Stomach (tissue), 19 donors: ENCODE measurements at places on chromosomes 4 and X. TPM values are rescaled to one million over a fixed set of nuclear protein-coding genes. Genes with fewer than 3 reads are reported as not detected.

DNA sequence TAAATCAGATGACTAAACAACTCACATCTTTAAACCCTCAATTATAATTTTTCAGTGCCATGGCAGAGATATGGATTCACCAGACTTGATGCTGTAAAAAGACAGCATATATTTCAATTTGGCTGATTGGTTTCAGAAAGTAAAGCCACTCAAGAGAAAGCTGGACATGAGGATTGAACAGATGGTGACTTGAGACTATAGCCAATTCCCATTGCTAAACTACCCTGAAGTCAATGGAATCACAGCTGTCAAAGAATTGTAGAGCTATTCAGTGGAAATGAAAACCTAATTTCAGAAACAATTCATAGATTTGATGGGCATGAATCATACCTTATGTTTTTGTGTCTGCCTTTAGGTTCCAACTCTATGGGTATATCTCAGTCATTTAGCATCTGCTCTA lies 510.6 kb upstream of the BOD1L1 start:
- H3K36me3 ChIP-seq, result no peaks in the 10 kb centered on the region
- no peak for DNase-seq
- H3K4me3 ChIP-seq, result no peak overlapping the region
- no peak overlapping the region for H3K27ac ChIP-seq
- H3K4me1 ChIP-seq, result no peaks in the 10 kb centered on the region
- no peaks in the 10 kb centered on the region for H3K27me3 ChIP-seq

GRCh38 chr4:139704915-139705485 lies 39.4 kb downstream of the MGST2 start:
- no peaks in the 10 kb centered on the region for H3K27me3 ChIP-seq
- no peaks in the 10 kb centered on the region for H3K4me1 ChIP-seq
- no peak overlapping the region for H3K4me3 ChIP-seq
- DNase-seq, result no peak
- no peak overlapping the region for H3K27ac ChIP-seq

RAB28 gene
- total RNA-seq, result 27.2 TPM

GRCh38 chr4:73603271-73603710 lies 16.9 kb downstream of the RASSF6 start:
- H3K36me3 ChIP-seq, result no peaks in the 10 kb centered on the region
- H3K27ac ChIP-seq, result peak overlapping the region; percentile 78
- H3K27me3 ChIP-seq, result no peaks in the 10 kb centered on the region
- DNase-seq, result peak; percentile 92
- peaks cover 87% of the 10 kb centered on the region for H3K4me1 ChIP-seq
- no peak overlapping the region for H3K4me3 ChIP-seq

- DNase-seq, result no peak
- H3K36me3 ChIP-seq, result no peaks in the 10 kb centered on the region
- H3K27ac ChIP-seq, result no peak overlapping the region
- H3K27me3 ChIP-seq, result no peaks in the 10 kb centered on the region
Observed at GRCh38 chr4:151783867-151784266, 23.1 kb upstream of the GATB start.

DNA sequence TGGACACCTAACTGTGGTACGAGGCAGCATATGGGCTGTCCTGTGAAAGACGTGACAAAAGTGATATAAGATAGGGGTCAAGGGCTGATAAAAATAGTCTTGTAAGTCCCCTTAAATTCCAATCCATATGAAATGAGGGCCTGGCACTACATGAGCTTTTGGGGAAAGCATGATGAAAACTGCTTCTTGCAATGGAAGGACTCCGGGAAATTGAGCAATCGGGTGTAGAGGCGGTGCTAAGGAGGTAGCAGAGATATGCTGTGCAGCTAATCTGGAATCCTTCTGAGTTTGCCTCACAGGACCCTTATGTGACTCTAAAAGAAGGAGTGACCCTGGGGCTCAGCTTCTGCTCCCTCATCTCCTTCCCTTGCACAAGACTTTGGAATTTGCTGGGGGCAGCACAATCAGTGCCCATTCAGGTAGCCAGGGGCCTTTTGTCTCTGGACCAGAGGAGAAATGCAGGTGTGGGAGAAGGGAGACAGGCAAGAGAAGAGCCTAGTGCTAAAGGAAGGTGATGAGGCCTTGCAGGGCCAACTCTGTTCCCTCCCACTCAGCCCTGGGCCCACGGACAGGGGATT lies 12.8 kb downstream of the CLDN2 start:
- no peaks in the 10 kb centered on the region for H3K4me1 ChIP-seq
- H3K36me3 ChIP-seq, result no peaks in the 10 kb centered on the region
- H3K4me3 ChIP-seq, result no peak overlapping the region
- no peak overlapping the region for H3K27ac ChIP-seq
- no peak for DNase-seq

CT45A10 gene
- total RNA-seq, result not detected

ANOS1 gene
- total RNA-seq, result 1.8 TPM

DNA sequence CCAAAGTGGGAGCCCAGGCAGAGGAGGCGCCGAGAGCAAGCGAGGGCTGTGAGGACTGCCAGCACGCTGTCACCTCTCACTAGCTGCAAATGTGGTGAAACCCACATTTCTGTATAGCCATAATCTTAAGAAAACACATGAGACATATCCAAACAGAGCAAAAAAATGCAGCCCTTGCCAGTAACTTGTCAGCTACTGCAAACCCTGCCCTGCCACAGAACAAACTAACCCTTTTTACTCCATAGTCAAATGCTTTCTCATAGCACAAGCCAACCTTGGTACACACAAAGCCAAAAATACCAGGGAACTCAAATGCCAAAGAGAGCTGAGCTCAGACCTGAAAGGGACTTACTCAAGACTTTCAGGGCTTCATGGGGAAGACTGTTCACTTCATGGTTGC lies 14.9 kb upstream of the NXF3 start:
- H3K36me3 ChIP-seq, result no peaks in the 10 kb centered on the region
- no peaks in the 10 kb centered on the region for H3K27me3 ChIP-seq
- no peaks in the 10 kb centered on the region for H3K4me1 ChIP-seq
- H3K4me3 ChIP-seq, result no peak overlapping the region
- H3K27ac ChIP-seq, result no peak overlapping the region

ZBED1 gene
- 35.8 TPM for total RNA-seq

- H3K4me3 ChIP-seq, result no peak overlapping the region
- H3K27me3 ChIP-seq, result no peaks in the 10 kb centered on the region
- H3K27ac ChIP-seq, result no peak overlapping the region
- DNase-seq, result no peak
- H3K36me3 ChIP-seq, result no peaks in the 10 kb centered on the region
- no peaks in the 10 kb centered on the region for H3K4me1 ChIP-seq
Observed at GRCh38 chr4:137572163-137572562, 39.9 kb upstream of the PCDH18 start.

DNA sequence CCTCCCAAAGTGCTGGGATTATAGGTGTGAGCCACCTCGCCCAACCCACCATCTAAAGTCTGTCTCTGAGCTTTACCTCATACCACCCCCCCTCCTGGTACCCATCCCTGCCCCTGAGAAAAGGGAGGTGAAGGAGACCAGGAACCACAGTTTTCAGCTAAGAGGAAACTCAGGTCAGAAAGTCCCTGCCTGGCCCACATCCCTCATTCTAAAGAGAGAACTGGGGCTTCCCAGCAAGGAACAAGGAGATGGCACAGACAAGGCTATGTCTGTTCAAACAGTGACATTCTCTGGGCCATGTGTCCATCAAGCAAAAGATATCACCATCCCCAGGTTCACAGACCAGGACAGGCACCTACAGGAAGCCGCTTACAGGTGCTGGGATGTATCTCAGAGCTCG lies 15.8 kb upstream of the CSF2RA start:
- H3K27ac ChIP-seq, result no peak overlapping the region
- no peak for DNase-seq
- peaks cover 20% of the 10 kb centered on the region for H3K4me1 ChIP-seq
- H3K4me3 ChIP-seq, result no peak overlapping the region
- no peaks in the 10 kb centered on the region for H3K27me3 ChIP-seq

MAGEB2 gene
- total RNA-seq, result not detected

DNA sequence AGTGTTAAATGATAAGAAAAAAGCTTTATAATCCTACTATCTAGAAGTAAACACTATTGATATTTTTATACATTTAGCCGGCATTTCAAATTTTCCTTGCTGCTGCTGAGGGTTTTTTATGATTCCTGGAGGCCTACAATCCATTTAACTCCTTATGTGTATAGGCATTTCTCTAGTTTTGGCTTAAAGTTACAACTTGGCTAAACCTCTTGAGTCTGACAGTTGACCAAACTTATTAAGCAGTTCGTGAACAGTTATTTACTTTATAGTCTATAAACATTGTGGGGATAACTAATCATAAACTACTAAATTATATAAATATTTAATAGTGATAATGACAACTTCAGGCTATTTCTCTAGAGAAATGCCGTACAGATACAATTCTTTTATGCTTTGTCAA lies 141.9 kb downstream of the ADGRL3 start:
- no peaks in the 10 kb centered on the region for H3K4me1 ChIP-seq
- no peak for DNase-seq
- H3K36me3 ChIP-seq, result no peaks in the 10 kb centered on the region
- H3K27ac ChIP-seq, result no peak overlapping the region

MAGEC1 gene
- total RNA-seq, result not detected

RPS6KA6 gene
- total RNA-seq, result 0.29 TPM

- no peaks in the 10 kb centered on the region for H3K27me3 ChIP-seq
- H3K4me3 ChIP-seq, result no peak overlapping the region
- H3K4me1 ChIP-seq, result no peaks in the 10 kb centered on the region
- H3K27ac ChIP-seq, result no peak overlapping the region
Observed at GRCh38 chrX:15043538-15043937, 170.3 kb downstream of the MOSPD2 start.

DCHS2 gene
- 9.7 TPM for total RNA-seq

DNA sequence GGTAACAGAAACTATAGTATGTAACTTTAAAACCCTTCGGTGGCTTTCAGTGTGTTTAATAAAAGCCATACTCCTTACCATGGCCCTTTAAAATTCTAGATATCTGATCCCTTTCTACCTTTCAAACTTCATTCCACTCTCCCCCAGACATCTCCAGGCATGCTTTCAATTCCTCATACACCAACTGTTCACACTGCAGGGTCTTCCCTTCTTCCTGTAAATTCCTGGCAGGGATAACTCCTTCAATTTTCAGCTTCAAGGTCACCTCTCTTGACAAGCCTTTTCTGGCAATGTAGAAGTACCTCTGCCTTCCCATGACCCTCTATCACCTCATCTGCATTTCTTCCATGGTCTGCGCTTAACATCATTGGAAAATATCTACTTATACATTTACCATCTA lies 60.8 kb downstream of the WDFY3 start:
- no peaks in the 10 kb centered on the region for H3K4me1 ChIP-seq
- no peak overlapping the region for H3K27ac ChIP-seq
- no peaks in the 10 kb centered on the region for H3K27me3 ChIP-seq
- no peak for DNase-seq

DNA sequence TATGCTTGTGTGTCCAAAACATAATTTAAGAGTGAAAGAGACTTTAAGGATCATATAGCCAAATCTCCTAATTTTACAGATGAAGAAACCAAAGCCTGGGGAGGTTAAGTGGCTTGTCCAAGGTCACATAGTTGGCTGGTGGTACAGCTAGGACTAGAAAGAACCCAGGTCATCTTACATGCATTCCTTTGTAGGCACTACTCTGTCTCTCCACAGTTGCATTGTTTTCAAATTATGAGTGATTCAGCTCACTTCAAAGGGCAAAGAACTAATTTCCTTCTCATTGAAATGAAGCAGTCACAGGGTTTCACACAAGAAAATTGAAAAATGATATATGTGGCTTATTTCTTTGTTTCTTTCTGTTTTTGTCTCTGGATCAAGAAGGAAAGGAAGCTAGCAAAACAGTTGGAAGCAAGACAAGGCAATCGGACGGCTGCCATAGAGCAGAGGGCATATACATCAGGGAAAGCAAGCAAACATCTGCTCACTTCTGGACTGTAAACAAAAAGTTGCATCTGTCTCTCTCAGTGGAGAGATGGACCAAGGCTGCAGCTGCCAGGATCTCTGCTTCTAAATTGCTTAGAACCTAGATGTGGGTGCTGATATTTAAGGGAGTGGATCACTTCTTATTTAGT lies 107.5 kb upstream of the AMOT start:
- H3K4me3 ChIP-seq, result no peak overlapping the region
- no peaks in the 10 kb centered on the region for H3K27me3 ChIP-seq
- peak; percentile 9 for DNase-seq
- H3K36me3 ChIP-seq, result no peaks in the 10 kb centered on the region
- H3K4me1 ChIP-seq, result no peaks in the 10 kb centered on the region
- no peak overlapping the region for H3K27ac ChIP-seq

- no peak for DNase-seq
- H3K27me3 ChIP-seq, result no peaks in the 10 kb centered on the region
- H3K4me1 ChIP-seq, result peaks cover 13% of the 10 kb centered on the region
- no peaks in the 10 kb centered on the region for H3K36me3 ChIP-seq
- no peak overlapping the region for H3K27ac ChIP-seq
Observed at GRCh38 chrX:39957816-39958566, 139.8 kb downstream of the BCOR start.

UGT2B11 gene
- total RNA-seq, result not detected
